IPS DF 19.7 (cell line): ENCODE measurements at places on chromosomes 5 and 9.

DNA sequence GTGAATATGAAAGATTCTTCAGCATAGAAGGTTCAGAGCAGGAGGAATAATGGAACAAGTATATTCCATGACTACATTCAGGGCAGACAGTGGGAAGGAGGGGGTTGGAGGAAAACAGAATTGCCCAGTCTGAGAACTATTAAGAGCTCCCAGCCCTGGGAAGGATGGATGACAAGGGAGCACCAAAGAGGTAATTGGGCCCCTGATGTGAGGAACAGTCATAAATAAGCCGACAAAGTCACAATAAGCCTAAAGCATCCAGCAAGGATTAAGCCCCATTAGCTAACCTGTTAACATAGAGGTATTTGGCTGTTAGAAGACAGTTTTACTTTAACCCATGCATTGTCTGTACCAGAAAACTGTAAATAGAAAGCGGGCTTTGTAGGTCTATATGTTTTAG, 348.7 kb upstream of the SEMA6A start:
- no peak for DNase-seq

DNA sequence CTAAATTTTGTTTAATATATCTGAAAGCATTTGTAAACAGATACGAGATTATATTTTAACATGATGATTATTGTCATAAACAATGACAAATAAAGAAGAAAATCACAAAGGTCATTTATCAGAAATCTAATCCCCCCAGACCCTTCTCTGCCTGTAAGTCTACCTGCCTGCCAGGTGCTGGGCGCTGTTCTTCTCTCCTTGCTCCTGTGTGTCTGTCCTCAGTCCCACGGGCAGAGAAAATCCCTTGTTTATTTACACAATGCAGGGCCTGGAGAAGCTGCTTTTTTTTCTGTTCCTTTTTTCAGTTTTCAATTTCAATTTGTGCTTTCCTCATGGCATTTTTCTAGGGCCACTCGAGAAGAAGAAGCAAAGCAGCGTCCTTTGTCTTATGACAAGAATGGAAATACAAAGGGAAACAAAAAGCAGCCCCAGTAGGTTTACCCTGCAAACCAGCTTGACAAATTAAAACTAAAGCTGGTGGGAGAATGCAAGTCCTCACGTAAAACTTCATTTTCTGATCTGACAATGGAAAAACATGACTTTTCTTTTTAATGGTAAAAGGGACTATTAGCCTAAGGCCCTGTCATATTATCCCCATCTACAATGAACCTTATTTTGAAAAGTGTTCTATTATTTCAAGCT, 282.4 kb upstream of the KLF9 start:
- DNase-seq: no peak

DNA sequence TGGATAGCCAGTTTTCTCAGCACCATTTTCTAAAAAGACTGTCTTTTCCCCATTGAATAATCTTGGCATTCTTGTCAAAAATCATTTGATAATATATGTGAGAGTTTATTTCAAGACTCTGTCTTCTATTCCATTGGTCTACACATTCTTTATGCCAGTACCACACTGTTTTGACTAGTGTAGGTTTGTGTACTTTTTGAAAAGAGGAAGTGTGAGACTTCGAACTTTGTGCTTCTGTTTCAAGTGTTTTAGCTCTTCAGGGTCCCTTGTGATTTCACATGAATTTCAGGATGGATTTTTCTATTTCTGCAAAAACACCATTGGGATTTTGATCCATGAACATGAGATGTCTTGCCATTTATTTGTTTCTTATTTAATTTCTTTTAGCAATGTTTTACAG, 78.5 kb upstream of the ALDH1A1 start:
- DNase-seq: no peak

GRCh38 chr9:134962065-134962972, 44.6 kb upstream of the FCN1 start:
- no peak for DNase-seq
